Activated CD8-positive, alpha-beta memory T cell treated with anti-CD3 and anti-CD28 coated beads for 1 hour (primary cell): ENCODE measurements at places on chromosomes 1 and 21.

DNA sequence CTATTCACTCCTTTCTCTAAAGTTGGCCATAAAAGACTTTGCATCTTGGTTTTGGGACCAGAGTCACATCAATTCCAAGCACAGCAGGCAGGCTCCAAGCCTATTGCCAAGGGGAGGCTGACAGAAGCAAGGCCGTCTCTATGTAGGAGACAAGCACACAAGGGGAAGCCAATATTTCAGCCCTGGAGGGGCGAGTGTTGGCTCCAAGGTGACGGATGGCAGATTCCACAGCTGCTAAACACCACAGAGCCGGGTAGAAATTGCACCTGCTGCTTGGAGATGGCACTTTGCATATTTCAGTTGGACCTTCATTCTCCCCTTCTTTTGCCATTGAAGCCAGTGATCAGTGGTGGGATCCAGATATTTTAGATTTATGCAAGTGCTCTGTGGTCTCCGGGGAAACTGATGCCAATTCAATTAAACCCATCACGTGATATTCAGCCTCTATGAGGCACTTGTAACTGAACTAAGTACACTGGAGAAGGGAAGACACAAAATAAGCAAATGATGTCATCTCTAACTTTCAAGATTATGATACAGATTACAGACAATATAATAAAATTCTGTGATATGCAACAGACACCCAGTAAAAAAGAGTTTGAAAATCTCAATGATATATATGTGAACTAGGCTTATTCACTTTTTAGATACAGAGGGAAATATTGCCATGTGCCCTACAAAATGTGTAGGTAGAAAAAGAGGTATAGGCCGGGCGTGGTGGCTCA, 102.8 kb upstream of the GREM2 start:
- DNase-seq = no peak

DNA sequence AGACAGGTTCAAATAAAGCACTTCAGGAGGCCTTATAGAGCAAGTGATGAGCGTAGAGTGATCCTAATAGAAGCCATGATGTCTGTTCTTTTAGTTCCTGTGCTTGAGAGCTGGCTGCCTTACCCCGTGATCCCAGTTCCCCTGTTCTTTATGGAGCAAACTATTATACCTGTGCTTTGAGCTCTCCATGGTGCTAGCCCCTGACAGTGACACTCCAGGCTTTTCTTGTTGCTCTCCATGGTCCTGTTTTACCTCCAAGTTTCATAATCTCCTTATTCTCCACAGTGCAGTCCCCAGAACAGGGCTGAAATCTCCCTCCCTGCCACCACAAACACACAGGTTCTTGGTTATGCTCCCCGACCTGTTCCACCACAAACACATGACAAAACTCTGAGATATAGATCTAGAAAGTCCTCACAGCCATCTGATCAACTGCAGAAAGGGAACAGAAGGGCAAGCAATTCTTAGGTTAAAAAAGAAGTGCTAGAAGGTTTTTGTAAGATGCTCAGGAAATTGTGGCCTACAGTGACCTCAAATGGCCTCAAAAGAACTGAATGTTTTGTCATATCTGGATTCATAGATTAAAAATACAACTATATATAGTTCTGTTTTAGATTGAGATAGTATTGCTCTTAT, 6.0 kb downstream of the CADM3 start:
- DNase-seq = no peak

- DNase-seq = no peak
Observed at GRCh38 chr1:15212216-15212953, 34.6 kb upstream of the FHAD1 start.

GRCh38 chr1:162215902-162216301, 146.4 kb downstream of the NOS1AP start:
- no peak for DNase-seq

DNA sequence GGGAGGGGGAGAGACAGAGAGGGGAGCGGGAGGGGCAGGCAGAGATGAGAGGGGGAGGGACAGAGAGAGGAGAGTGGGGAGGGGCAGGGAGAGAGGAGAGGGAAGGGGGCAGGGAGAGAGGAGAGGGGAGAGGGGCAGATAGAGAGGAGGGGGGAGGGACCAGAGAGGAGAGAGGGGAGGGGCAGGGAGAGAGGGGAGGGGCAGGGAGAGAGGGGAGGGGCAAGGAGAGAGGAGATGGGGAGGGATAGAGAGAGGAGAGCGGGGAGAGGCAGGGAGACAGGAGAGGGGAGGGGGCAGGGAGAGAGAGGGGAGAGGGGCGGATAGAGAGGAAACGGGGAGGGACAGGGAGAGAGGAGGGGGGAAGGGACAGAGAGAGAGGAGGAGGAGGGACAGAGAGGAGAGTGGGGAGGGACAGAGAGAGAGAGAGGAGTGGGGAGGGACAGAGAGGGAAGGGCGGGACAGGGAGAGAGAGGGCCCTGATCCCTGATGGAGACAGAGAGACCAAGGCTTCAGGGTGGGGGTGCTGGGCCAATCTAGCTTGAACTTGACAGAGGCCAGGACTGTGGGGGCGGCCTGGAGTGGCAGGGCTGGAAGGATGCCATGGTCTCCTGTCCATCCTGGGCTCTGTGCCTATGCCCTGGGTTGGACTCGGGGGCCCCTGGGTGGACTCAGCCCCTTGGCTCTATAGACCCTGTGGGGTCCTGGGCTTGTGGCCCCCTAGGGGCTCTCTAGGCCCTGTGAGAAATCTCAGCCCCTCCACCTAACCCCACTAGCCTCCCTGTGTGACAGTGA, 43.6 kb downstream of the DMRTB1 start:
- DNase-seq = no peak

DNA sequence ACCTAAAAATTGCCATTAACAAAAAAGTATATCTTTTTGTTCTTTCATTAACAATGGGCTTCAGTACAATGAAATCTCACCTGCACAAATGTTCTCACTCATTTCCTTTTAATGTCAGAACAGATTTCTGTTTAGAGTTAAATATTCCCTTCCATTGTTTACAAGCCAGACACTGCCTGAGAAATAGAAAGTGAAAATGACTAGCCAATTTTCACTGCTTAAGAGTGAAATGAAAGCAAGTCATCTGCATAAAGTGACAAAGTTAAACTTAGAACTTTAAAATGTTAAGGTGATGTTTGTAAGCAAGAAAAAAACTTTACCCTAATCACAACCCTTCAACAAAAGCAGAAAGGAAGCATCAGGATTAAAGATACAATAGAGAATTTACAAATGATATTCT, 27.5 kb downstream of the COA6 start:
- no peak for DNase-seq

DNA sequence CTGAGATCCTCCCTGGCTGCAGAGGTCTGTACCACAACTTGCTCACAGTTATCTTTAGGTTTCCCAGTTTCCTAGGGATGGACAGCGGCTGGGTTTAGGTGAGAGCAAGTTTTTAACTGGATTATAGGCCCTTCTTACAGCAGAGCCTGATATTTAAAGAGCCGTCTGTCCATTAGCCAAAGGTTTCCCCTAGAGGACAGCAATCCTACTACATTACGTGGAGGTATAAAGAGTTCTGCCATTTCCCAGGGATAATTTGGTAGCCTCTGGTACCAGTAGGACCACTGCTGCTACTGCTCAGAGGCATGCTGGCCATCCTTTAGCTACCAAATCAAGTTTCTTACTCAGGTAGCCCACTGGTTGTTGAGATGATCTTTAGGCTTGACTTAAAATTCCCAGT, 21.9 kb upstream of the FCGR2A start:
- no peak for DNase-seq

DNA sequence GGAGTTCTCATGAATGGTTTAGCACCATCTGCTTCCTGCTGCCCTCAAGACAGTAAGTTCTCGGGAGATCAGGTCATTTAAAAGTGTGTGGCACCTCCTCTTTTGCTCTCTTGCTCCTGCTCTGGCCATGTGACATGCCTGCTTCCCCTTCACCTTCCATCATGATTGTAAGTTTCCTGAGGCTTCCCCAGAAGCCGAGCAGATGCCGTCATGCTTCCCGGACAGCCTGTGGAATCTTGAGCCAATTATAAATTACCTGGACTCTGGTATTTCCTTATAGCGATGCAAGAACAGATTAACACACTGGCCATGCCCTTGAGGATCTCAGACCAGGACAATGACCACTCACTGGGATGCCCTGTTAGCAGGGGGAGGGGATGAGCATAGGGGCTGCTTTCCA, 212.3 kb downstream of the MATN1 start:
- DNase-seq = no peak

GRCh38 chr1:9670085-9670484, 18.6 kb downstream of the PIK3CD start:
- no peak for DNase-seq

DNA sequence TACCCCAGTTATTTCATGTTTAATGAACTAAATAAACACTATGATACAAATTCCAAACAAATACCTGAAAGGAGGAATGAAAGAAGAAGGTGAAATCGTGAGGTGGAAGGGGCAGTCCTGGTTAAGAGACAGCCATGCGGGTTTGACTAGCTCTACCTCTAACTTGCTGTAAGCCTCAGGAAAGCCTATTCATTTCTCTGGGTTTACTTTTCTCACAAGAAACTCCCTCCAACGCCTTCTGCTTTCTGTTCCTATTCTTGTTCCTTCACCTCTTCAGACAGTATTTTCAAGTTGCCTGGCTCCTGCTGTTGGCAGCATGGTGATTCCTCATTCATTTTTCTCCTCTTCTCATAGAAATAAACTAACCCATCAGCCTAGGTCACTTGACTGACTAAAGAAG, 92.4 kb downstream of the NTPCR start:
- no peak for DNase-seq

GRCh38 chr1:210445931-210446330, 117.2 kb downstream of the HHAT start:
- no peak for DNase-seq

GRCh38 chr1:192559115-192560006, 16.2 kb upstream of the RGS1 start:
- DNase-seq = no peak

- no peak for DNase-seq
Observed at GRCh38 chr1:70767377-70767776, 280.2 kb downstream of the PTGER3 start.

GRCh38 chr1:27527223-27527889, 37.4 kb upstream of the WASF2 start:
- DNase-seq = no peak

- DNase-seq = no peak
Observed at GRCh38 chr21:29867796-29868195, 72.0 kb downstream of the GRIK1 start.

GRCh38 chr1:182141040-182141439, 79.5 kb upstream of the ZNF648 start:
- no peak for DNase-seq

- no peak for DNase-seq
Observed at GRCh38 chr1:47881505-47882442, 115.4 kb downstream of the TRABD2B start.

- DNase-seq = no peak
Observed at GRCh38 chr1:70293186-70293843, 61.2 kb downstream of the ANKRD13C start.

DNA sequence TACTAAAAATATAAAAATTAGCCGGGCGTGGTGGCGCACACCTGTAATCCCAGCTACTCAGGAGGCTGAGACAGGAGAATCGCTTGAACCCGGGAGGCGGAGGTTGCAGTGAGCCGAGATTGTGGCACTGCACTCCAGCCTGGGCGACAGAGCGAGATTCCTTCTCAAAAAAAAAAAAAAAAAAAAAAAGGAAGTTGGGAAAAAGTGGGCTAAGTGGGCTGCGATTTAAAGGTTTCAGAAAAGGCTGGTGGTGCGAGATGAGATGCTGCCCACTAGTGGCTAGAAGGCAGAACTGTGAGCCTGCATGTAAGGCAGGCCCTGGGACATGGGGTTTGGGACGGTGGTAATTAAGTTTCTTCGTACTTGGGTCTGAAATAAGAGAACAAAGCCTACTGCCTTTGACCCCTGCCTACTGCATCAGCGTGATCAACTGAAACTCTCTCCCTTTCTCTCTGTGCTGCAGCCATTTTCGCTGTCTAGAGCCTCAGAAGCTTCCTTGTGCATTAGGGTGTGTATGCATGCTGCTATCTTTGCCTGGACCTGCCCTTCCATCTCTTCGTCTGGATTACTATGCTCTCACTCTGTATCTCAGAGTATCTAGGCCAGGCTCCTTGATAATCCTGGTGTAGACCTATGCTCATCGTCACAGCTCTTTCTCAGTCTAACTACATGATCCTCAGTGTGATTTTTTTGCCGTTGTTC, 12.4 kb downstream of the FMOD start:
- DNase-seq = peak; percentile 22

DNA sequence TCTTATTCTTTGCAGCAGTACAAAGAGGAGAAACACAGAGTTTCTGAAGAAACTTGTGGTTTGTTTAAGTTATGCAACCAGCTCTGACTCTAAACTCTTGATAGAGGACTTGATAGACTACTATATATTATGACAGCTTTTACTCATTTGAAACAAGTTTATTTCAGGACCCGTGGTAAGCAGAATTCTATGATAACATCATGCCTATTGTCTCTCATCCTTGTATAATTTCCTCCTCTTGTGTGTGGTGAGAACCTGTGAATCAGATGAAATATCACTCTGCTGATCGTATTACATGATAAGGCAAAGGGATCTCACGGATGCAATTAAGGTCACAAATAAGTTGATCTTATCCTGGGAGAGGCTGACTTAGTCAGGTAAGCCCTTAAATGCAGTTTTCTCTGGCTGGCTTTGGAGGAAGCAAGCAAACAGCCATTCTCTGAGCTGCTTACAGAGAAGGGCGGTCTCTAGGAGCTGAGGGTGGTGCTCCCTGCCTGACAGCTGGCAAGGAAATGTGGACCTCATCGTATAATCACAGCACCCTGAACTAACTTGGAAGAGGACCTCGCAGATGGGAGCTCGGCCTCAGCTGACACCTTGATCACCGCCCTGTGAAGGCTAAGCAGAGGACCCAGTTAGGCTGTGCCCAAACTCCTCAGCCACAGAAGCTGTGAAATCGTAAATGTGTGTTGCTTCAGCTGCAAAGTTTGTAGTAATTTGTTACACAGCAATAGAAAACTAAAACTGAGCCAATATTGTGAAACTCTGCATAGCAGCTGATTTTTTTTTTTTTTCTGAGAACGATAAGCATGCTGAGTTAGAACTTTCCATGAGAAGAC, 151.1 kb upstream of the DPT start:
- DNase-seq = no peak
